ENCODE measurements at places on chromosomes 4 and X. TPM values are rescaled to one million over a fixed set of nuclear protein-coding genes. Genes with fewer than 3 reads are reported as not detected.

- H3K4me1 ChIP-seq: no peaks in the 10 kb centered on the region
- no peak for DNase-seq
- no peak overlapping the region for H3K27ac ChIP-seq
- no peak overlapping the region for H3K4me3 ChIP-seq
Observed at GRCh38 chrX:54397113-54397512, 39.3 kb upstream of the WNK3 start.

GRCh38 chr4:145720656-145721055 lies 40.7 kb downstream of the C4orf51 start:
- no peaks in the 10 kb centered on the region for H3K27me3 ChIP-seq
- no peaks in the 10 kb centered on the region for H3K36me3 ChIP-seq
- DNase-seq: no peak
- H3K4me3 ChIP-seq: no peak overlapping the region
- no peak overlapping the region for H3K27ac ChIP-seq
- H3K4me1 ChIP-seq: peaks cover 16% of the 10 kb centered on the region

GRCh38 chrX:119618439-119618838 lies 12.2 kb upstream of the NKRF start:
- no peaks in the 10 kb centered on the region for H3K27me3 ChIP-seq
- no peak overlapping the region for H3K4me3 ChIP-seq
- H3K4me1 ChIP-seq: no peaks in the 10 kb centered on the region
- H3K36me3 ChIP-seq: peaks cover 29% of the 10 kb centered on the region

DNA sequence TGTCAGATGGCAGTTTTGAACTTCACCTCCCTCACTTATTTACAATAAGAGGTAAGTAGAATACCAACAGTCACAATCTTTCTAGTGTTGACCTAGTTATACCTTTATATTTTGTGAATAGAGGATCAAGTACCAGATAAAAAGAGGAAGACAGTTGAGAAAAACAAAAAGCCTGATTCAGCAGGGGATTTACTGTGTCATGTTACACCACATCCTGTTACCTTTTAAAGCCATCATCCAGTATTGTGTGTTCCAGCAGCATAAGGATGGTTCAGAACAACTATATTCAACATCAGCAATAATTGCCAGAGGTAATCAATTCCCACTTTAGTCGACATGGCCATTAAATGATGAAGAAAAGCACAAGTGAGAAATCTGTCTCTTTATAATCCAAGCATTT lies 21.3 kb upstream of the CXCL6 start:
- no peaks in the 10 kb centered on the region for H3K36me3 ChIP-seq
- H3K4me3 ChIP-seq: no peak overlapping the region
- peaks cover 13% of the 10 kb centered on the region for H3K4me1 ChIP-seq
- no peak overlapping the region for H3K27ac ChIP-seq
- H3K27me3 ChIP-seq: no peaks in the 10 kb centered on the region

- H3K4me3 ChIP-seq: no peak overlapping the region
- H3K36me3 ChIP-seq: no peaks in the 10 kb centered on the region
- no peak overlapping the region for H3K27ac ChIP-seq
- DNase-seq: no peak
- peaks cover 14% of the 10 kb centered on the region for H3K27me3 ChIP-seq
- H3K4me1 ChIP-seq: peaks cover 5% of the 10 kb centered on the region
Observed at GRCh38 chr4:146095860-146096259, 79.7 kb upstream of the LSM6 start.

The SLC26A1 gene
- not detected for total RNA-seq

- H3K36me3 ChIP-seq: no peaks in the 10 kb centered on the region
- no peak overlapping the region for H3K4me3 ChIP-seq
- no peak for DNase-seq
- H3K27ac ChIP-seq: no peak overlapping the region
- H3K27me3 ChIP-seq: peaks cover 12% of the 10 kb centered on the region
Observed at GRCh38 chr4:53914313-53915016, 149.9 kb downstream of the CHIC2 start.

GRCh38 chr4:88573276-88573980 lies 18.9 kb upstream of the HERC3 start:
- H3K4me3 ChIP-seq: no peak overlapping the region
- DNase-seq: no peak
- H3K4me1 ChIP-seq: no peaks in the 10 kb centered on the region
- H3K27ac ChIP-seq: no peak overlapping the region

GRCh38 chr4:112119353-112119783 lies 25.9 kb upstream of the FAM241A start:
- peak overlapping the region; percentile 91 for H3K27ac ChIP-seq
- peak; percentile 36 for DNase-seq
- H3K4me1 ChIP-seq: peaks cover 22% of the 10 kb centered on the region
